ENCODE measurements at places on chromosomes 1 and 21.
A peak's percentile ranks its signal among the peaks of the same experiment; 100 is the strongest.

GRCh38 chr1:234851450-234852438 is 241.8 kb upstream of the IRF2BP2 start:
- DNase-seq: no peak

DNA sequence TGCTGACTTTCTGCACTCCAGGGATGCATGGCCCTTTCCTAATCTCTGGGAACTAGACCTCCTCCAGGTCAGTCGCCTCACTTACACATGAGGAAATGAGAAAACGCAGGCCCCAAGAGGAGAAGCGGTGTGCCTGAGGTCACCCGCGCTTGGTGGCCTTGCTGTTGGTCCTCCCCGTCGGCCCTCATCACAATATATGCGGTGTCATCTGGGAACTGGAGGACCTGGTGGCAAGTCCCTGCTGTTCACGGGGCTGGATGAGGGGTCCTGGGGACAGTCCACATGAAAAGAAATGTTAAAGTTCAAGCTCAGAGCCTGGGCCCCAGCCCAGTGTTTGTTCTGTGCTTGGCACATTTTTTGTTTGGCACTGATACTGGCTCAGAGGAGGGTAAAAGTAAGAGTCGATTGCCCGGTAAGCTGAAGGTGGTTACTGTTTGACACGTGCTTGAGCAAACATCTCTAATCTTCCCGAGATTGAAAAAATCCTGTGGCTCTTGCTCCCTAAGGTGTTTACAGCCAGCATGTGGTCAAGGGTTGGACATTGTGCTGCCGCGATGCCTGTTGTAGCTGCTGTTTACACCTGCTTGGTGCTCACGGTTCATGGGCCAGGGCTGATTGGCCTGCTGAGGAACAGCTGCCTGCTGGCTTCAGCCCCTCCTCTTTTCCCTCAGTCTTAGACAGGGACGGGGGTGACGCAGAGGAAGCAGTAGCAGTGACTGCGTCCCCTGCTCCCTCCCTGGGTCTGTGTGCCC is 5.2 kb downstream of the COQ8A start:
- no peak for DNase-seq

GRCh38 chr1:68173936-68174737 is 58.2 kb downstream of the WLS start:
- no peak for DNase-seq

DNA sequence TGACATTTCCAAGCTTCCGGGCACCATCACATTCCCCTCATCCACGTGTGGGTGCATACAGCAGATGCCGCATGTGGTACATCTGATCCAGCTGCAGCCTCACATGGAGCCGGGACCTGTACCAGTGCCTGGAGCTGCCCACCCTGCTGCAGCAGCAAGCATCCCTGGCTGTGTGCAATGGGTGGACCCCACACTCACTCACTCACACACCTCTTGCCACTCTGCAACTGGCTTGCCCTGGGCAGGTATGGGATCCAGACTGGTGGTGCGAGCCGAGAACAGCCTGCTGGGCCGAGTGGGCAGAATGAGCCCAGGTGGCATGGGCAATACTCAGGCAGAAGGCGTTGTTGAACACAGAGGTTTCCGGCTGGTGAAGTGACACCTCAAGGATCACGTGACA is 75.0 kb downstream of the DPYD start:
- DNase-seq: no peak

GRCh38 chr1:33321178-33321577 is 280 bp upstream of the A3GALT2 start:
- DNase-seq: no peak

DNA sequence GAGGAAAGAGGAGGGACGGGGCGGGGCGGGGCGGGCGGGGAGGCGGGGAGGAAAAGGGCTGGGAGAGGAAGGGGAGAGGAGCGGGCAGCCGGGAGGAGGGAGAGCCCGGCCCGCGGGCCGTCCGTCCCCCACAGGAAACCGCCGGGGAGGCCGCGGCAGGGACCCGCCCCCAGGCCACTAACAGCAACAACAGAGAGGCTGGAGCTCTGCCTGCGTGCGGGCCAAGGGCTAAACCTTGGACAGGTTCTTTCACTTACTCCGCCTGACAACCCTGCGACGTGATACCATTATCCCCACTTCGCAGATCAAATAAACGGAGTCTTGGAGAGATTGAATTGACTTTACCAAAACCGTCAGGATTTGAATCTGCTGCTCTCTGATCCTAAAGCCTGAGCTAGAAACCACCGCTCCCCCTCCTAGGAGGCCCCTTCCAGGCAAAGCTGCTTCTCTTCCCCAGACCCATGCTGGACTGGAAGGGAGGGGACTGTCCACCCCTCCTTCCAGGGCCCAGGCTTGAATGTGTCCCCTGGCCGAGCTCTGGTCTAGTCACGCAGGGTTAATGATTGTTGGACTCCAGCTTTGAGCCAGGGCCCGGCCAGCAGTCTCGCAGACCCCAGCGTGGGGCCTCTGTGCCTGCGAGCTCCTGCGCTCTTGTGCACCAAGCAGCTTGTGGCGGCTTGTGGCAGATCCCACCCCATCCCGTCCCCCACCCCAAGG is at the start of gene EVA1B:
Gene EVA1B (minus strand): TSS at position 10 of the 717 bp plus-strand sequence. CDS start 608 bp downstream, outside the sequence.
- DNase-seq: peak; percentile 37

DNA sequence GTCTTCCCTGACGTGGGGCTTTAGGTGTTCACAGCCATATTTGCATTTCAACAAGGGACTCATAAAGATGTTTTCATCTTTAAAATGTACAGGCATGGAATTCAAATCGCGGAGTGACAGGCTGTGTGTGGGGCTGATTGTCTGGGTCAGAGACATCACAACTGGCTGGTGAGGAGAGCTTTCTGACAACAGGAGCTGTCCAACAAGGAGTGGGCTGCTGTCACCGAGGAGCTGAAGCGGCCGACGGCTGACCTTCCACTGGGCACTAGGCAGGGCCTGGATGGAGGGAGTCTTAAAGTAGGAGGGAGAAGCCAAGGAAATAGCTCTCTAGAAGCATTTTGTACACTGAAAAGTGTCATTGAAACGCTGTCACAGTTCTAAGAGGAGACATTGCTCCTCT is 30.5 kb upstream of the SCMH1 start:
- DNase-seq: no peak

GRCh38 chr1:14111121-14111520 is 411.1 kb downstream of the PRDM2 start:
- no peak for DNase-seq

DNA sequence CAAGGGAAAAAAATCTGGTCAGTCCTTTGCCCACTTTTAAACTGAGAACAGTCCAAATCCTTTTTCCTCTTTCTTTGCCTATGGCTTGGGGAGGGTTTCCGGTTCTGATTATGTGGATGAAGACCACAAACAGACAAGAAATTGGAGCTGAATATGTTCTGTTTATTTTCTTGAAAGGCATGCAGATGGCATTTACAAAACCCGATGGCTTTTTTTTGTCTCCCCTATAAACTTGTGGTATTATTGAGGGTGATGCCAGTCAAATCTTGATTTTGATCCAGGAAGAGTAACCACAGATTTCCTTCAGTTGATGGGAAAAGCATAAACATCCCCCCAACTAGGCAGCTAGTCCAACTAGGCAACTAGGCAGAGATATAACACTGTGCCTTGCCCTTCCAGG is 38.9 kb downstream of the PLPP3 start:
- DNase-seq: no peak

DNA sequence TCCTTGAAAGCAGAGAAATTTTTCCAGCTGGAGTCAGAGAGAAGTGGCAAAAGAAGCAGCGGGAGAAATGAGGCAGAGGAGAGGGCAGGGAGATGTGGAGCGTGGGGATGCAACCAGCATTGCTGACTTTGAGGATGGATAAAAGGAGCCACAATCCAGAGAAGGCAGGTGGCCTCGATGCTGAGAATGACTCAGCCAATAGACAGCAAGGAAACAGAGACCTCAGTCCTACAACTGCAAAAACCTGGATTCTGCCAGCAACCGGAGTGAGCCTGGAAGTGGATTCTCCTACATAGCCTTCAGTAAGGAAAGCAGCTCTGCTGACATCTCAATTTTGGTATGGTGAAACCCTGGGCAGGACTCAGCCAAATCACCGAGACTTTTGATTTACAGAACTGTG is 128.9 kb upstream of the ATP1B1 start:
- no peak for DNase-seq

DNA sequence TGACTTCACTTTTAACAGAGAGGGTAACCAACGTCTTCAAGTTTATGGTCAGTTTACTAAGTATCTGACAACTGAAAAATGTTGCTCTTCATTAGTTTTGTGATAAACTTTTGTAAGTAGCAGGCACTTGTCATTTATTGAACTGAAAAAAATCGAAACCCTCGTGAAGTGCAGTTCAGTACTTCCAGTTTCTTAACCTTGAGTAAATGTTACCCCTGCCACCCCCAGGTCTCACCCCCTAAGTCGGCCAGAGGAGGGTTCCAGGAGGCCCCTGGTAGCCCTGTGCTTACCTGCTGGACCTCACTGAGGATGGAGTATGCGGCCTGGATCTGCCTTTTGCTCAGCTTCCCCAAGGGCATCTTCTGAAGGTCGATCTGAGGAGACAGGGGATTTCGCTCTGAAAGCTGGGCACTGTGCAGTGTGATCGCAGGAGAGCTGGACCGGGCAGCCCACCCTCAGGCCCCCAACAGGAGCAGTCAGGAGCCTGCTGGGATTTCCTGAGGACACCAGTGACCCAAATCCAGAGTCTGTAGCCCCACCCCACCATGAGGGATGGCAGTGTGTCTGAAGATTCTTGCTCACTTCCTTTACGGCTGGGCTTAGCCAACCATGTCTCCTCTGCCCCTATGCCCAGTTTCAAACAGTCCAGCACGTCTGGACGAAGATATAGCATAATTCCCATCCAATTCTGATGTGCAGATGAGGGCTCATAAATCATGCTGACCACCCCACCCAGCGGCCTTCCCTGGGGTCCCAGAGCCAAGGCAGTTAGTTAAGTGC is 37.6 kb downstream of the PARP1 start:
- no peak for DNase-seq

DNA sequence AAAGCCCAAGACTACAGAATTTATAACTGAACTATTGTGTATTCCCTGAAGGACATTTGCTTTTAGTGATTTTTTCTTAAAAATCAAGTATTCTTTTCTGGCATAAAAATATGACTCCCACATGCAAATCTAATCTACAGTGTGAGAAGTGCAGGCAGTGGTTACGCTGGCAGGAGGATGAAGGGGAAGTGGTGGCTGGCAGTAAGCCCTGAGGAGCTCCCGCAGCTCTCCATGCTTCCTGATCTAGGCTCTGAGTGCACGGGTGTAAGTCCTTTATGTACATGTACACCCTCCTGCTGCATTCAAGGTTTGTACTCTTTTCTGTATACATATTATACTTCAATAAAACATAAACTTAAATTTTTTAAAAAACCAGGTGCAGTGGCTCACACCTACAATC is 67.5 kb upstream of the PRDX6 start:
- DNase-seq: no peak

DNA sequence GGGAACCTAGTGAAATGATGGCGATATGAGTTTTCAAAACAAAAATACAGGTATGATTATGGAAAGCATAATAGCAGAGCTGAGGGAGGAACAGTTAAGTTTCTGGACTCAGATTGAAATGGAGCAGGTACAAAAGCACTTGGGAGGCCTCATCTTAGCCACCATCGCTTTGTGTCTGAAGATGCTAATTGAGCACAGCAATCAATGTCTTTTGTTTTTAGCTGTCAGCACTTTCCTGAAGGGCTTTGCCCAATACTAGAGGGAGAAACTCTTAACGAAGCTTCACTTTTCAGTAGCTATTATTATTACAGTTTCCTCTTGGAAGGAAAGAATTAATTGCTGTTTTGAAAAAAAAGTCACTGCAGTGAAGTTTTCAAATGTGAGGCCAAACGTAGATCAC is 348.7 kb downstream of the RWDD3 start:
- no peak for DNase-seq

DNA sequence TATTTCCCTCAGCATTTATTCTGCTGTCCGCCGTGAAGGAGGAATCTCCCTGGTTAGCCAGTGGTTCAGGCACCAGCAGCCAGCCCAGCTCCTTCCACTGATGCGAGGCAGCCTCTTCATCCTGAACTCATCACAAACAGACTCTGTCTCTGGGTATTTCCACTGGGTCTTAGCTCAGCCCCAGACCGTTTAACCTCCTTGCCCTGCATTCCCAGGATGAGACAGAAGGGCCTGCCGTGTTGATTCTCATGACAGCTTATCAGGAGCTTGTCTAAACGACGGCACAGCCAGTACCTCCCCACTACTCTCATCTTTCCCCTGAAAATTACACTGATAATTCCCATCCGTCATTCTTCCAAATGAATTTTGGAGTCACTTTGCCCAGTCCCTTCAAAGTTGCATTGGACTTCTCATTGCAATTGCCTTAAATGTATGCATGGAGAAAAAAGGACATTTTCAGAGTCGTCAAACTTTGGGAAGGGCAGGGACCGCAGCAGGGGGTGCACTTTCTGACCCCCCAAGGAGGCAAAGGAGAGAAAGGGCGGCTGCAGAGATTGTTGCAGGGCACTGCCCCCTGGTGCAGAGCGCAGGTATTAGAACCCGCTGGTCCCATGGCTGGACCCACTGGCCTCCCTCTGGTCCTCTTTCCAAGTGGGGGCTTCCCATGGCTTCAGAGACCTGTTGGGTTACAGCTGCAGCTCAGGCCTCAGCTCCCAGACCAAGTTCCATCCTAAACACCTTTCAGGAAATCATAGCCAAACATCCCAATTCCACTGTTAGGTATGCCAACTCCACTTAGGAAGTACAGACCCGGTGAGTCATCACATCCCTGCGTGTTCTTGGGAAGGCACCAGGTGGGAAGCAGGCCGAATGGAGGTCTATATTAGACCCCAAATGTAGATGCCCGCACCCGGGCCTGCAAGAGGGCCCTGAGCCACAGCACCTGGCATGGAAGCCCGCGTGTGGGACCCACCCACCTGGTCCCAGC is 3.7 kb upstream of the MEGF6 start:
- DNase-seq: no peak

DNA sequence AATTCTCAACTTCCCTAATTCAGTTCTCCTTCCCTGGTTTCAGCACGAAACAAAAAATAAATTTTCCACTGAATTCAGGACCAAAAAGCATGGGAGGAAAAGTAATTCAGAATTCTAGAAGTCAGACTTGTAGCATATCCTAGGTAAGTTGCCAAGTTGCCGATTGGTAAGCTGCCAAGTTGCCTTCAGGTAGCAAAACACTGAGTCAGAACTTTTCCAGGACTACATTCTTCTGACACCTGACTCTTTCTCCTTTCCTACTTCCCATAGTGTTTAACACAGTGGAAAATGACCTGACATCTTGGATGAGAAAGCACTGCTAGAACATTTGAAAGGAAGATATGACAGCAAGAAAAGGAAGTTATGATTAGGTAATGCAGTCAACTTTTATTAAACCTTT is 322.8 kb downstream of the SPATA17 start:
- no peak for DNase-seq

DNA sequence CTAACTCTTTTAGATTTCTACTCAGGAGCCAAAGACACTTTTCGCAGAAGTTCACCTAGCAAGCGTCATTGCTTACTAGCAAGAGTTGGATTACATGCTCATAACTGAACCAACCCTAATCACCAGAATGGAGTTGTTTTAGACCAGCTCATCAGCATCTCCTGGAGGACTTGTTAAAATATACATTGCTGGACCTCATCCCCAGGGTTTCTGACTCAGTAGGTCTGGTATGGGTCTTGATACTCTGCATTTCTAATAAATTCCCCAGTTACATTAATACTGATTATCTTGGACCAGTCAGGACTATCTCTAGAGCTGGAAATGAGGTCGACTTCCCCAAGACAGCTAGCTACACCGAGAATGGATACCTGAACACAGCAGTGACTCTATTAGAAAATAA is 9.7 kb upstream of the PRDX6 start:
- no peak for DNase-seq
